NCI-H1417 (cell line): ENCODE measurements at places on chromosomes 1 and 21.

GRCh38 chr1:214124281-214124805 is 136.6 kb downstream of the PROX1 start:
- DNase-seq: no peak

DNA sequence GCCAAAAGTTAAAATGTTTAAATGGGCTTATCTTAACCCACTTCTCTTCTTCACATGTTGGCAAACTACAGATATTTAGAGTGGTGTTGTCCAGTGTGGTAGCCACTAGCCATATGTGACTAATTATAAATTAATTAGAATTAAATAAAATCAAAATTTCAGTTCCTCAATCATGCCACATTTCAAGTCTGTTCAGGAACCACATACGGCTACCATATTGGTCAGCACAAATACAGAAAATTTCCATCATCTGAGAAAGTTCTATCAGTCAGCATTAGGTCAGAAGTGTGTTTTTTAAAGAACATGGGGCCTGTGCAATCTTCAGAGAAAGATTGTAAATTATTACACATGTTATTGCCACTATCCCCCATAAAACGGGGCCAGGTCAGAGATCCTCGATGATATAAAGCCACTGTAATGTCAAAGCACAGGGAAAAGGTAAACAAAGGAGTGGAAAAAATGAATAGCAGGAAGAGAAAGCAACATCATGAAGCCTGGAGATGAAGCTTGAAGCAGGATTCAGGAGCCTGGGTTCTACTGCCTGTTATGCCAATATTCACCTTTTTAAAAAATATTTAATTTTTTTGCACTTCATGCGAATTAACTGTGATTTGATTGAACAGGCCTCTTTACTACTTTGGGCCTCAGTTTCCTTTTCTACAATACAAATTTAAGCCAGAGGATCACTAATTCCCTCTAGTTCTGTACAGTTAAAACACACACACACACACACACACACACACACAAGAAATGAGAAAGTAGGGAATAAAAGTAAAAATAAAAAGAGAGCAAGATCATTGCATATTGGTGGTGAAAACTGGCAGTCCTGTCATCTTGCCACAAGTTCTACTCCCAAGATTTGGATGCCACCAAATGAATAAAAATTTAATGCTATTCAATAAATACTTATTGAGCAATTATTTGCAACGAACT is 2.3 kb downstream of the RSBN1 start:
- no peak for DNase-seq

GRCh38 chr21:16072737-16073136 is 343.0 kb downstream of the USP25 start:
- no peak for DNase-seq

DNA sequence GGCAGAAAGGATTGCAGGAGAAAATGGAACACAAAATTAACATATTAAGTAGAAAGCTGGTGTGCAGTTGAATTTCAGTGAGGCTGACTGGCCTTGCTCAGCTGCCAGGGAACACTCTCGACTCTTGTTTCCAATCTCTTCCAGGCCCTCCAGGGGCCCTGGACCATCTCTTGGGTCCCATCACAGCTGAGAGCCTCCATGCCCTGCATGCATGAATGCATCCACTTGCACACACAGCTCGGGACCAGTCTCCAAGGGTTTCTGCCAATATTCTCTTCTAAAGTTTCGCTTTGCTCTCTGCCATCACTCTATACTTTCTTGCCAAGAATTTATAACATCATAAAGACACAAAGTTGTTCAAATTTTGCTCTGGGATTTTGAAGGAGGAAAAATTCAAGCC is 200.3 kb downstream of the DSCAM start:
- DNase-seq: no peak

- DNase-seq: no peak
Measured at GRCh38 chr1:115539061-115539460, 102.7 kb upstream of the VANGL1 start.

DNA sequence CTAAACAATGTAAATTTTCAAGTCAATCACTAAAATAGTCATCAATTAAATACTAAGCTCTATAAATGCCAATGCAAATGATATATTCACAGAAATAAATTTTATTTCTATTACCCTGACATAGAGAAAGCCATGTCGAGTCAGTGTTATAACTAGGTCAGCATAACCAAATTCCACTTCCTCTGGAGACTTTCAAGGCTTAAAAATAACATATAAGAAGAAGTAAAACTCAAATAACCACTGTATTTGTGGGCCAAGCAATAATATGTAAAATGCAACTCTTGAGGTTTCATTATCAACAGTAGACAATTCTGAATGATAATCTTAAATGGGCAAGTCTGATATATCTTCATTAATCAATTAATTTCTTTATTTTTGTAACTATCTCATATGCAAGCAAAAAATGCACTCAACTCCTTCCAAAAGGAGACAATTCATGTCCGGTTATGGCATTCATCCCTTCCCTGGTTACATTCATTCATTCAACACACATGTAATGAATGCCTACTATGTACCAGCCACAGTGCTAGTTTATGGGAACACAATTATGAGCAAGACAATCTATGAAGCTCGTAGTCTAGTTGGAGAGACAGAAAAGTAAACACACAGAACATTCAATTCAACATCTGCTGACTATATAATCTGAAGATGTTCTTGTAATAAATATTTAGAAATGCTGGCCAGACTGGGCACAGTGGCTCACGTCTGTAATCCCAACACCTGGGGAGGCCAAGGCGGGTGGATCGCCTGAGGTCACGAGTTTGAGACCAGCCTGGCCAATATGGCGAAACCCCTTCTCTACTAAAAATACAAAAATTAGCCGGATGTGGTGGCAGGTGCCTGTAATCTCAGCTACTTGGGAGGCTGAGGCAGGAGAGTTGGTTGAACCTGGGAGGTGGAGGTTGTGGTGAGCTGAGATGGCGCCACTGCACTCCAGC is 37.1 kb upstream of the CAP1 start:
- DNase-seq: no peak
